ENCODE measurements at places on chromosomes 4 and X. TPM values are rescaled to one million over a fixed set of nuclear protein-coding genes. Genes with fewer than 3 reads are reported as not detected.

DNA sequence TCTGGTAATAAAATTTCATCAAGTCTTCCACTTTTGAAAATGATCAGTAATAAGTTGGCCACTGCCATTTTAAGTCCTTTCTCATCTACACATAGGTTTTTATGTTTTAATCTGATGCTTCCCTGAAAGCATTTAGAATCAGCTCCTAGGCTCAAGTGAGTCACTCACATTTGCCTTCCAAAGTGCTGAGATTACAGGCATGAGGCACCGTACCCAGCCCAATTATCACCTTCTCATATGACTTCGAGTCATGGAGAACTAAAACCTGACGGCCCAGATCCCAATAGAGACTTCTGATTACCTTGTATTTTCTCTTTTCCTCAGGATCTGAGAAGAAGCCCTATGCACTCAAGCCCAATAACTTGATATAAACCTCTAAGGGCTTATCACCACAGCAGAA lies 140.8 kb downstream of the OPHN1 start:
- no peaks in the 10 kb centered on the region for H3K36me3 ChIP-seq
- H3K27ac ChIP-seq, result no peak overlapping the region
- H3K27me3 ChIP-seq, result no peaks in the 10 kb centered on the region
- no peak overlapping the region for H3K4me3 ChIP-seq
- no peak for DNase-seq
- no peaks in the 10 kb centered on the region for H3K4me1 ChIP-seq

DNA sequence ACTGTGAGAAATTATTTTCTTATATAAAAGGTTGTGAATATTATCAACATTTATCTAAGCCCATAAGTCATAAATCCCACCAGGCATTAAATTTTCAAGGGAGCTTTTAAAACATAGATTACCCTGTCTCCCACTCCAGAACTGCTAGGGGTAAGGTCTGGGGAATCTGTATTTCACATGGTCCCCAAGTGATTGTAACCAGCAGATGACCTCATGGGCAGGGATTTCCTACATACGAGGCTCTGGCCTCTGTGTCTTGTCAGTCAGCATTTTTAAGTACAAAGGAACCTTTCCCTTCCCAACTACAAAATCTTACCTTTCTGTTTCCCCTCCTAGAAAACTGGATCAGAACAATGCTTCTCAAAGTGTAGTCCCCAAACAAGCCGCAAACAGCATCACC lies 188.6 kb downstream of the TSPAN5 start:
- DNase-seq, result no peak
- H3K4me1 ChIP-seq, result no peaks in the 10 kb centered on the region
- no peak overlapping the region for H3K4me3 ChIP-seq
- no peaks in the 10 kb centered on the region for H3K36me3 ChIP-seq
- no peak overlapping the region for H3K27ac ChIP-seq
- H3K27me3 ChIP-seq, result no peaks in the 10 kb centered on the region

DNA sequence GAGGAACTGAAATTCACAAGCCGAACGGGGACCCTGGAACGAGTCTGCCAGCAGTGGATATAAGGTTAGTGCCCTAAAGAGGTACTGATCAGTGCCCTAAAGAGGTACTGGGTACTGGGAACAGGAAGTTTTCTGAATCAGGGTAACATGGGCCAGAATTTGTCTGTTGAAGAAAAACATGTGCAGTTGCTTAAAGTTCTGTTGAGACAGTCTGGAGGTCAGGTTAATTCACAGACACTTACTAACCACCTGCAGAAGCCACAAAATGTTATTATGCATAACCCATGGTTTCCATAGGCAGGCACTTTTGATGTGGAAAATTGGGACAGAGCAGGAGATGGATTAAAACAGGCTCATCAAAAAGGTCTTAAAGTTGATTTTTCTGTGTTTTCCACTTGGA lies 17.9 kb downstream of the SPIN2B start:
- no peaks in the 10 kb centered on the region for H3K27me3 ChIP-seq
- no peak overlapping the region for H3K4me3 ChIP-seq
- no peak for DNase-seq
- H3K4me1 ChIP-seq, result no peaks in the 10 kb centered on the region

- H3K4me3 ChIP-seq, result no peak overlapping the region
- no peak for DNase-seq
- H3K36me3 ChIP-seq, result no peaks in the 10 kb centered on the region
- H3K27me3 ChIP-seq, result no peaks in the 10 kb centered on the region
- no peak overlapping the region for H3K27ac ChIP-seq
Observed at GRCh38 chr4:120155287-120155686, 88.6 kb upstream of the MAD2L1 start.

GRCh38 chrX:106726485-106727437 lies at the start of gene RNF128:
Gene RNF128, plus strand, starts transcription at chrX:106726701. Its CDS starts 213 bp downstream, at chrX:106726914.
- H3K4me1 ChIP-seq, result no peaks in the 10 kb centered on the region
- no peaks in the 10 kb centered on the region for H3K36me3 ChIP-seq
- peak within 1 kb of the TSS; percentile 73 for H3K4me3 ChIP-seq
- DNase-seq, result peak; percentile 50
- peaks cover 16% of the 10 kb centered on the region for H3K27me3 ChIP-seq

DNA sequence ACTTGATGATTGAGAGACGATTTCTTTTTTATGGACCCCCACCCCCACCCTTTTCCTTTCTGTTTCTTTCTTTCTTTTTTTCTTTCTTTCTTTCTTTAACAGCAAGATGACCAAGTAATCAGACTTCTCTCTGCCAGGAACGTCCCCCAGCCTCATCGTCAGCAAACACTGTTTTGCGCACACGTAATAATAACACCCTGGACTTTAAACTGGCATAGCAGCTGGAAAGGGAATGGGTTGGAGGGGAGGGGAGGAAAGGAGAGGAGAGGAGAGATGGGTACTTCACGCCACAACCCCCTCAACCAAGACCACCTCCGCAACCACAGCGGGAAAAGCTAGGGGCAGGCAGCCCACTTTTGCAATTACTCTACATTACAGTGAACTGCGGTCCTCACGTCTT lies 1.1 kb downstream of the GABRA2 start:
- no peaks in the 10 kb centered on the region for H3K4me1 ChIP-seq
- H3K36me3 ChIP-seq, result no peaks in the 10 kb centered on the region
- peaks cover 19% of the 10 kb centered on the region for H3K27me3 ChIP-seq
- no peak overlapping the region for H3K27ac ChIP-seq
- peak overlapping the region; percentile 50 for H3K4me3 ChIP-seq
- no peak for DNase-seq

DNA sequence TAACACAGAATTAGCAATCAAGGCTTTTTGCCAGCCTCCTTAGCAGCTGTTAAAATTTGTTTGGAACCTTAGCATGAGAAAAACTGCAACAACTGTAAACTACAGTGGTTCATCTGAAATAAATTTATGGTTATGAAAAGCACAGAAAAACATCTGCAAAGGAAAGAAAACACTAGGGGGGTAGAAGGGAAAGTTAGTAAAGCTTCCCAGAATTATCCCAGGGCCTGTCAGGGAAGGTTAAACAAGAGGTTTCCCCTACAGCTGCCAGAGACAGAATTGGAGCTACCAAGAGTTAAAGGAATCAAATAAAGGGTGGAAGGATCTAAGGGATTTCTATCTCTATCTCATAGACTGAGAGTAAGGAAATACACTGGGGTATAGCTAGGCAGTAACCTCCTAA lies 234.7 kb upstream of the DIAPH2 start:
- DNase-seq, result no peak
- no peaks in the 10 kb centered on the region for H3K36me3 ChIP-seq
- H3K4me3 ChIP-seq, result no peak overlapping the region
- H3K27ac ChIP-seq, result no peak overlapping the region
- H3K4me1 ChIP-seq, result no peaks in the 10 kb centered on the region

GRCh38 chrX:129230168-129230567 lies 293.1 kb downstream of the SMARCA1 start:
- H3K4me3 ChIP-seq, result no peak overlapping the region
- no peaks in the 10 kb centered on the region for H3K4me1 ChIP-seq
- H3K27ac ChIP-seq, result no peak overlapping the region
- DNase-seq, result no peak

DNA sequence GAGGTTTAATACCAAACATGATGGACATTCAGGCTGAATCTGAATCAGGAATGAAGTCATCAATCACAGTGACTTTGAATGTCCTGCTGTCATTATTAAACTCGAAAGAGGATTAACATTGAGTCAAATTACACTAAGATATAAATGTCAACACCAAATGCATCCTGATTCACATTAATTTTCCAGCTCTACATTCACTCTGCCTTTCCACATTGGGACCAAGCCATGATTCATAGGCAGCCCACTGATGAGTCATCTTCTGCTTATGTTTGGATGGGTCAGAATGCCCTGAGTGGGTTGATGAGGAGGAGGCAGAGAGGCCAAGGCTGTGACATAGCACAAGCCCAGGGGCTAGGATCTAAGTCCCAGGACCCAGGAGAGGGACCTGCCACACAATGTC lies 247.6 kb upstream of the RPS6KA3 start:
- H3K27me3 ChIP-seq, result peaks cover 18% of the 10 kb centered on the region
- H3K27ac ChIP-seq, result no peak overlapping the region
- H3K36me3 ChIP-seq, result no peaks in the 10 kb centered on the region
- H3K4me3 ChIP-seq, result no peak overlapping the region
- DNase-seq, result no peak

DNA sequence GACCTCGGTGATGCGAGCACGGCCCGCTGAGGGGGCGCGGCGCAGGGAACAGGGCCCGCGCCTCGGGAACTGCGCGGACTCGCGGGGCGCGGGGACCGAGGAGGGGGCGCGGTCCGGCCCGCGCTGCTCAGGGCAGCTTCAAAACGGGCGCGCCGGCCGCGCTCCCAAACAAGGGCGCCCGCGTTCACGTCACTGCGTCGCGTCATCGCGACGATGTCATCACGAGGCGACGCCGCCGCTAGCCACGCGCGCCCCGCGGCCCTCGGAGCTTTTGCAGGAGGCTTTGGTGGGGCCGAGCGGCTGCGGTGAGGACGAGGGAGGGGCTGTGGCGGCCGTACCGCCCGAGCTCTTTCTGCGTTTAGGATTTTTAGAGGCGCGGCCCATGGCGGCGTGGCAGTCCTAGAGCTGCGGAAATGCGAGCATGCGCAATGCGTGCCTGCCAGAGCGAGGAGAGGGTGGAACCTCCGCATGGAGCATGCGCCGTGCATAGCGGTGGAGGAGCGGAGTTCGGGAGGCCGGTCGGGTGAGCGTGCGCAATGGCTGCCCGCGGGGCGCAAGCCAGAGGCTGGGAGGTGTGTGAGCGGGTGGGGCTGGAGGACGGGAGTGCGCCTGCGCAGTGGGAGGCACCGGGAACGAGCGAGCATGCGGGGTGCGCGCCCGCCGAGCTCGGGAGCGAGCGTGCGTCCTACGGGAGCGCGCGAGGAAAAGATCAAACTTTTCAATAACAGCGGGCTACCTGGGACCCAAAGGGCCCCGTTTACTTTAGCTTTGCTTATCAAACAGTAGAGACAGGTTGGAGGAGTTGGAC lies at the start of gene PPP2R3B:
Gene PPP2R3B, minus strand, starts transcription at position 140 of the 808 bp plus-strand sequence. CDS start 216 bp downstream, outside the sequence.
- H3K4me1 ChIP-seq, result no peaks in the 10 kb centered on the region
- no peaks in the 10 kb centered on the region for H3K27me3 ChIP-seq

DNA sequence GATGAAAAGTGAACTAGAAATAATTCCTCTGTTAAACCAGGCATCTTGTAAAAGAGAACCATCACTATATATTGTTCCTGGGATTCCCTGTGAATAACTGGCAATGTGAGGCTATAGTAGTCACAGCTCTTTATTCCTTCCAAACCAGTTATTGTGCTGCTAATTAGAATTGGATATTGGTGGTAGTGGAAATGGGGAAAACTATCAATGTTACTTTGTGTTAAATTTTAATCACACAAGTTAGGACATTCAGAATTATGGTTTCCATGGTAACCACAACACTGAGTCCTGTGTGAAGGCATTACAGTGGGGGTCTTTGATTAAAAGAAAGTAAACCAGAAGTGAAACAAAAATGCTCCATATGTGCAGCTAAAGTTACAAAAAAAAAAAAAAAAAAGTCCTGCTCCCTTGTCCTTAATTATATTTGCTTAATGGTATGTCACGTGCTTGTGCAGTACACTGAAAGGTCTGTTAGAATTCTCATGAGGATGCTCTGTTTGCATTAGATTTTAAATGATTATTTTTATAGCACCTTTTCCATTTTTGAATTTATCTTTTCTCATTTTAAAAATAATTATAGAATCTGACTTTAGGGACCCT lies 200.4 kb downstream of the ADGRL3 start:
- no peak overlapping the region for H3K27ac ChIP-seq
- no peak overlapping the region for H3K4me3 ChIP-seq
- no peaks in the 10 kb centered on the region for H3K36me3 ChIP-seq
- no peaks in the 10 kb centered on the region for H3K27me3 ChIP-seq
- no peaks in the 10 kb centered on the region for H3K4me1 ChIP-seq

DNA sequence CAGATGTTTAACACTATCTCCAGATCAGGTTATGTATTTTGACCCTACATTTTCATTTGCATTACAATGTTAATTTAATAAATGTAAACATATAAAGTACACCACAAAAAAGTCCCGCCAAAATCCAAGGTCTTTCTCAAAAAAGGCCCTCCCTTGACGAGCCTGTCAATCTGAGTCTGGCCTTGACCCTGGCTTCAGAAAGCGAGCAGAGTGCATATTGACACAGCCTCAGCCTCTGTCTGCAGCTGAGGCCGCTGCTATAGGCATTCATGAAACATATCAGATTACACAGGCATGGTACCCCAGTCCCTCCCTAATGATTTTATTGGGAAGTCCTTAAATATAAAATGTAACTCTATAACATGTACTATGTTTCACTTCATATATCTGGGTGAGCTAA lies 6.2 kb downstream of the MBNL3 start:
- no peaks in the 10 kb centered on the region for H3K27me3 ChIP-seq
- H3K27ac ChIP-seq, result no peak overlapping the region
- peak; percentile 4 for DNase-seq
- H3K4me1 ChIP-seq, result peaks cover 2% of the 10 kb centered on the region
- H3K36me3 ChIP-seq, result no peaks in the 10 kb centered on the region

- H3K36me3 ChIP-seq, result no peaks in the 10 kb centered on the region
- peak; percentile 80 for DNase-seq
- H3K4me1 ChIP-seq, result peaks cover 3% of the 10 kb centered on the region
- H3K27me3 ChIP-seq, result no peaks in the 10 kb centered on the region
- peak overlapping the region; percentile 95 for H3K4me3 ChIP-seq
Observed at GRCh38 chr4:141636771-141637460, 533 bp downstream of the IL15 start.

DNA sequence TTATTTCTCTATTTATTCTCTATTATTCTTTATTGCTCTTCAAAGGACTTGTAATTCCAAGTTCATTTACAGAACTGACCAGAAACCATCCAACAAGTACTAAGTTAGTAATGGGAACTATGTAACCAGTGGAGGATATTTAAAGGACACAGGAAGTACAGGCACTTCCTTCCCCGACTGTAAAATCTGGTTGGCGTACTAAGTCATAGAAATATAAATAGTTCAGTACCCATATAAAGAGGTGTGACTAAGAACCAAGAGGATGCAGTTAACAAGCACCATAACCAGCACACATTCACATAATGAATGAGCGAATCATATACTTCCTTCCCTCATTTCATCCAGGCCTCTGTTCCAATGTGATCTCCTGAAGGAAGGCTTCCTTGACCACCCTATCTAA lies 3.6 kb upstream of the EIF4E start:
- H3K4me3 ChIP-seq, result no peak overlapping the region
- H3K27me3 ChIP-seq, result no peaks in the 10 kb centered on the region
- no peaks in the 10 kb centered on the region for H3K36me3 ChIP-seq

GRCh38 chr4:169952236-169953002 lies 73.8 kb downstream of the MFAP3L start:
- H3K27me3 ChIP-seq, result no peaks in the 10 kb centered on the region
- H3K4me1 ChIP-seq, result no peaks in the 10 kb centered on the region
- no peak for DNase-seq
- no peaks in the 10 kb centered on the region for H3K36me3 ChIP-seq

PASD1 gene
- total RNA-seq, result not detected

IGFBP7 gene
- total RNA-seq, result 1,703 TPM

HTN1 gene
- not detected for total RNA-seq

CXXC4 gene
- 0.63 TPM for total RNA-seq

ALB gene
- total RNA-seq, result 0.19 TPM

NWD2 gene
- total RNA-seq, result not detected

DCAF4L1 gene
- total RNA-seq, result 0.16 TPM

TADA2B gene
- total RNA-seq, result 30.5 TPM

SYTL5 gene
- total RNA-seq, result 0.69 TPM

FAM47A gene
- total RNA-seq, result not detected
